ENCODE measurements at places on chromosomes 16 and 17. TPM values are rescaled to one million over a fixed set of nuclear protein-coding genes. Genes with fewer than 3 reads are reported as not detected.

Gene DOC2A
- total RNA-seq = 101 TPM

DNA sequence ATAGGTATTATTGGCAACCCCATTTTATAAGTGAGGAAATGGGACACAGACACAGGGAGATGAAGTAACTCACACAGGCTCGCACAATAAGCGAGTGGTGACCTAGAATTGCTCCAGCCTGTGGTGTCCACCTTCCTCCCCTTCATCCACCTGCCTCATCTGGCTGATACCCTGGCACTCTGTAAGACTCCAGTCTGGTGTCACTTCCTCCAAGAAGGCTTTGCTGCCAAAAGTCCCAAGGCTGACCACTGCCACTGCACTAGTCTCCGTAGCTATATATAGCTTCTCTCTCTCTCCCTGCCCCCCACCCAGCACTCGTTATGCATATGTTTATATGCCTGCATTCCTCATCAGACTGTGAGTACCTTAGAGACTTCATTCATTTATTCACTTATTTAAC is 66.1 kb upstream of the SREBF1 start:
- no peak for DNase-seq

DNA sequence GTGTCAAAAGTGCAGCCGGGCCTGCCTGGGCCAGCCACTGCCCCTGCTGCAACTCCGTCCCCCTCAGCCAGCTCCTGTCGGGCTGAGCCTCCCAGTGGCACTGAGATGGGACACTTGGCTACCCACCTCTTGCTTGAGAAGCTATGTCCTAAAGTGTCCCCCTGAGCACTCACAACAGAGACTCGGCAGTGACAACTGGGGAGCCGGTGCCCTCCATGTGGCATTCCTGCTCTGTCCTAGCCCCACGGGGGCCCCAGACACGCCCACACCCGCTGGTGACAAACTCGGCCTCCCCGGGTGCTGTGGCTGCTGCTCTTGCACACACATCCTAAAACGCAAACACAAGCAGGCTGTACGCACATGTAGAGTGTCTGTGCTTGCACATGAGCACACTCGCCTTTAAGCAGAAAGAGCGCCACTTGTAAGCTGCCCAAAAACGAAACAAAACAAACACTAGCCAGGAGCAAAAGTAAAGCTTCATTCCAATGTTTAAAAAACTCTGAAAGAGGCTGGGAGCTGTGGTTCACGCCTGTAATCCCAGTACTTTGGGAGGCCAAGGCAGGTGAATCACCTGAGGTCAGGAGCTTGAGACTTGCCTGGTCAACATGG is 253.9 kb downstream of the RBFOX3 start:
- DNase-seq = no peak

GRCh38 chr16:82011199-82011641 is at the start of gene SDR42E1:
Gene SDR42E1, minus strand, starts transcription at chr16:82011470. Its CDS starts 10,612 bp downstream, at chr16:82000858.
- no peak for DNase-seq

- no peak for DNase-seq
Measured at GRCh38 chr17:8475781-8476180, 40.1 kb downstream of the NDEL1 start.

DNA sequence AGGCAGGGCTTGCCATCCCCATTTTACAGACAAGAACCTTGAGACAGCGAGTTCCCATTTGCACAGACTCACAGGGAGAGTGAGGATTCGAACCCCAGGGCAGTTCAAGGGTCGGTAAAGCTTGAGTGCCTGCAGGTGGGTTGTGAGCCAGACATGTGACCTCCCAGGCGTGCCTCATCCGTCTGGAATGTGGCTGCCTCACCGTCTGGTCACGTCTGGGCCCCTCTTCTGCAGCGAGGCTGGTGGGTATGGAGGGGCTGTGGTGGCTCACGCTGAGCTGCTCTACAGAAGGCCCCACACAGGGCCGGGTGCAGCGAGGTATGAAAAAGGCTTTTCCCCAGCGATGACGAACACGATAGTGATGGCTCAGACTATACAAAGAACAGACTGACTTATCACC is 35.8 kb upstream of the LHX1 start:
- DNase-seq = no peak

DNA sequence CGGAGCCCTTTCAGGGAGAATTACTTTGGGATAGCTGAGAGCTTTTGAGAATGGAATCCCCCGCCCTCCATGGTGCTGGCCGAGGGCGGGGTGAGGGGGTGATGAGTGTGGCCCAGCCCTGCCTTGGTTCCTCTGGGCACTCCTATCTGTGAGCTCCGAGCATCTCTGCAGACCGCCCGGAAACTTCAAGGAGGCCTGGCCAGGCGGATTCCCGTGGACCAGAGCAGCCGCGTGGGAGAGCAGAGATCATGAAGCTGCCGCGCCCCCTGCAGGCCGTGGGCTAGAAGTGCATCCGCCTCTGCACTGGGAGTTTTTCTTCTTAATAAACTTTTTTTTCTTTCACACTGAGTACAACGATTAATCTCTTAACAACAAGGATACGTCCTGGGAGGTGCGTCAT is 392.9 kb upstream of the EEF2KMT start:
- DNase-seq = peak; percentile 69

- DNase-seq = no peak
Measured at GRCh38 chr17:4483012-4483840, 15.5 kb upstream of the SPNS2 start.

GRCh38 chr16:79982361-79982760 is 381.8 kb upstream of the MAF start:
- DNase-seq = no peak

Gene KNOP1
- total RNA-seq = 37.0 TPM
